ENCODE measurements at places on chromosomes 16 and 17.

DNA sequence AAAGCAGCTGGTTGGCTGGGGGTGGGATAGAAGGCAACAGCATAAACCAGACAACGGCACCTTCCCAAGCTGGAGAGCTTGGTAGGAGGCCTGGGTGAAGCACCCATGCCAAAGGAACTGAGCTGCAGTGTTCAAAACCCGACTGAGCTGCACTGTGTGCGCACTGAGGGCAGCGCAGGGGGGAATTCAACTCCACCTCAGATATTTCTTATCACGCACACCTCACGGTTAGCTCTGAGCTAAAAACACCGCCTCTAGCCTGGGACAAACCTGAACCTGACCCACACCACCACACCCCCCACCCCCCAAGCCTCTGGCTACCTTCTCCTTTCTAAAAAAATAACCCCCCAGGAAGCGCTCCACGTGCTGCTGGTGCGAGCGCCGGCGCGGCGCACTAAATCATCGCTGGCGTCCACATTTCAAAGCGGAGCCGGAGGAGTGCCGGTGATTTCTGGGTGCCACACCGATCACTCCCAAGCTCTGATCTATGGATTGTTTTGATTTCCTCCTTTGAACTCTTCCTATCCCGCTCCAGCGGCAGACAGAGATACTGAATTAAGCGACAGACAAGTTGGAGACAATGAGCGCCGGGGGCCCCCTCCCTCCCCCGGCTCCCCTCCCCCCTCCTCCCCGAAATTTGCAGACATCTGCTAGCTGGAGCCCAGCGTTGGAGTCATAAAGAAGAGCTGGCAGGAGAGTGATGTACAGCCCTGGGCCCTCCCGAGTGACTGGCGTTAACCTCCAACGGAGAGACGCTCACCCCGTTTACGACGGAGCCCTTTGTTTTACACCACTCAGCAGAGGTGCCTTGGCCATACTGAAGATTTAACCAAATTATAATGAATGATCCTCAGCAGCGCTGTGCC, 85.0 kb downstream of the NOG start:
- DNase-seq: no peak

- no peak for DNase-seq
These were observed 695.4 kb upstream of the KIF2B start for GRCh38 chr17:53127331-53127730.

DNA sequence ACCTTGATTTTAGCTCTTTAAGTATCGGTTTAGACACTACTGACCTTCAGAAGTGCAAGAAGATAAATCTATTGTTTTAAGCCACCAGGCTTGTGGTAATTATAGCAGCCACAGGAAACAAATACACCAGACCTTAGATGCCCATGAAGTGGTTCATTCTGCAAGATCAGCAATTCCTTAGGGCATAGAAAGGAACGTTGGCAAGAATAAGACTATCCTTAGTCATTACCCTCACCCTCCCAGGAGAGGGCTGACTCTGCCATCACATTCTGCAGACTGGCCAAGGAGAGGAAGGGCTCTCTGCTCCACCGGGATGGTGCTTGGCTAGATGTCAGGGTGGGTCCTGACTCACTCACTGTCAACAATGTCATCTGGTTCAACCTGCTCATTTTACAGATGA, 14.1 kb upstream of the NDEL1 start:
- DNase-seq: no peak

- no peak for DNase-seq
These were observed 5.3 kb upstream of the ENDOV start for GRCh38 chr17:80409626-80410025.

GRCh38 chr17:73268582-73269328, 7.1 kb upstream of the CPSF4L start:
- no peak for DNase-seq

DNA sequence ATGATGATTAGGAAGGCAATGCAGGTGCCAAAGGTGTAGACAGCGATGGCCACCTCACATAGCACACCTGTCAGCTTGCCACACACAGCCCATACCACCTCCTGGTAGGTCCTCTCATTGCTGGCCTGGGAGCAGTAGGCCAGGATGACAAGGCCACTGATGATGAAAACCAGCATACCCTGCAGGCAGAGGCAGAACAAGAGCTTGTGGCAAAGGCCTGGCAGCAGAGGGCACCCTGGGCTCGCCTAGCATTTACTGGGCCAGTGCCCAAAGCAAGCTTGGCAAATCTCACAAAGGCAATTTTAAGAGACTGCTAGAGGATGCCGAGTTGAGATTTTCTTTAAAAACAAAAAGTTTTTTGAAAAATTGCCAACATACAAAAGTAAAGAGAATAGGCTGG, 5.9 kb downstream of the SLC38A7 start:
- no peak for DNase-seq

DNA sequence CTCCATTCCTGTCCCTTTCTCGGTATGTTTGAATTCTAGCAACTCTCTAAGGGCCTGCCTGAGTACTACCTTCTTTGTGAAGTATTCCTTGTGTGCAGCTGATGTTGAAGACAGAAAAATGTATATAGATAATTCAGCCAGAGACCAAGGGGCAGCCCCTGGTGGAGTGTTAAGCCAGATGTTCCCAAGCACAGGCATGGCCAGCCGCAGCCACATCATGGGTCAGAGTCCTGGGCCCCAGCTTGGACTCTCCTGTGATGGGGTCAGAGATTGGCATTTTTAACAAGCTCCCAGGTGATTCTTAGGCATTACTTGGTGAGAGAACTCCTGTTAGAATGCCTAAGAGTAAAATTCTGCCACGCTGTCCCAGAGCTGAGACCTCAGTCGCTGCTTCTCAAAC, 100.8 kb downstream of the IRF8 start:
- DNase-seq: no peak

GRCh38 chr16:88368036-88368435, 14.7 kb upstream of the ZNF469 start:
- no peak for DNase-seq

GRCh38 chr17:38658741-38659345, 15.9 kb downstream of the EPOP start:
- DNase-seq: peak; percentile 69

DNA sequence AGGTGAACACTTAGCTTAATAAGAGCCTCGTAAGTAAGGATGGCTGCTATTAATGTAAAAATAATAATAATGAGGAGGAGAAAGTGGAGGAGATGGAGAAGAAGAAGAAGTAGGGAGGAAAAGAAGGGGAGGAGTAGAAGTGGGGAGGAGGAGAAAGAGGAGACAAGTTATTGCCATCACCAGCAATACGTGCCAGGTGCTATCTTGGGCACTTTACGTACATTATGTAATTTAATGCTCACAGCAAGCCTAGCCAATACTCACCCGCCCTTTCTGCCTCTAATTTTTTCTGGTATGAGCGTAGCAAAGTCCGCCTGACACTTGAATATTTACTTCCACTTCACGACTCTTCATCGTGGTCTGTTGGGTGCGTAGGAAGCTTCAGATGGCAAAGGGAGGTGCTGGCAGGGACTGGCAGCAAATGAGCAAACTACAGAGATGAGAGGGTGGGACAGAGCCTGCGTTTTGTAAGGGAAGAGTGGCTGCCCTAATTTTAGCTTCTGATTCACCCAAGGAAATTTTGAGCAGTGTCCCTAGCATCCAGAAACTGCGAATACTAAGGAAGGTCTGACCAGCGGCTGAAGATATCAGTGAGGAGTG, 42.1 kb upstream of the CDH13 start:
- DNase-seq: no peak

GRCh38 chr17:63774141-63774968, at the start of gene DDX42:
DDX42 (plus strand) TSS chr17:63774170; CDS start chr17:63787050, 12,880 bp downstream.
- DNase-seq: peak; percentile 92

GRCh38 chr17:8859027-8859803, 8.3 kb downstream of the PIK3R6 start:
- peak; percentile 31 for DNase-seq

- no peak for DNase-seq
These were observed 5.2 kb downstream of the KRT10 start for GRCh38 chr17:40817103-40817682.

GRCh38 chr16:51255349-51255972, 104.4 kb upstream of the SALL1 start:
- no peak for DNase-seq

DNA sequence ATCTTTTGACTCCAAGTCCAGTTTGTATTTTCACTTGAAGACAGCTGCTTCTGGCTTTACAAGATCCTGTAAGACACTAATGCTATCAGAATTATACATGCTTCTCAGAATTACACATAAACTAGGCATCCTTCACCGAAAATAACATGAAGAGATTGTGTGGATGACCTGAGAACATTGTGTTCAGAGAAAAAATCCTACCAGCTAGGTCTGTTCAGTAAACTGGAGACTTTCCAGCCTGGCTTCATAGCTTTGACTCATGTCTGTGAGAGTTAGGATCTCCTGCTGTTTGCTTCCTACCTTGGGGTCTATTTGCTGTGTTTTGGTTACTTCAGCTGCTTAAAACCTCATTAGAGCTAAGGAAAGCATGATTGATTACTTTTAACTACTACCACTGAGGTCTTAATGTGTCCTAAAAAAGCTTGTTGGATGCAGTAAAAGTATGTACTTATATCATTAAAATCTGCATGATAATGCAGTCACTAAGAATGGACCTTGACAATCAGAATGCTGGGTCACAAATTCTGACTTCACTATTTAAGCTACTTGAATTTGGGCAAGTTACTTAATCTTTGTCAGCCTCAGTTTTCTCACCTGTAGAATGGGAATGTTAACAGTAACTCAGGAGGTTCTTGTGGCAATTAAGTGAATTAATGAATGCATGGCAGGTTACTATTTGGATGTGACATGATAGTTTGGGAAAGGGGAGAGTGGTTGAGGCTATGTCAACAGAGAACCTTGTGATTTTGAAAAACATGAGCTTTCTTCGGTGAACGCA, 8.0 kb upstream of the MYH13 start:
- no peak for DNase-seq

DNA sequence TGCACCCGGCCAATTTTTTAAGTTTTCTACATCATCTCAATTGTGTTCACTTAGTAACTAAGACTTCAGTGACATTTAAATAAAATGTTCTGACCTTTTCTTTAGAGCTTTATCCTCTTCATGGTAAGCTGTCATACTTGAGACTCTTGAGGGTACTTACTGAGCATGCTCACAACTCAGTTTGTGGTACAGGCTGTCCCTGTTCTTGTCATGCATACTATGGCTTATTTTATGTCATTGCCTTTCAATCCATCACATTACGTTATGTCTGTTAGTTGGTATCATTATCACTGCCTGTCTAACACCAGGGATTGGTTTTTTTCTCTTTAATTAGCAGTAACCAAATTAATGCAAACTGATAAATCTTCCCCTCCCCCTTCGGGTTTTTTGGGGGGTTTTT, 41.9 kb upstream of the RHBDL3 start:
- DNase-seq: no peak

GRCh38 chr17:7313890-7314718, 1.1 kb downstream of the GPS2 start:
- DNase-seq: no peak

- DNase-seq: no peak
These were observed 97.8 kb upstream of the GSE1 start for GRCh38 chr16:85515319-85515745.

DNA sequence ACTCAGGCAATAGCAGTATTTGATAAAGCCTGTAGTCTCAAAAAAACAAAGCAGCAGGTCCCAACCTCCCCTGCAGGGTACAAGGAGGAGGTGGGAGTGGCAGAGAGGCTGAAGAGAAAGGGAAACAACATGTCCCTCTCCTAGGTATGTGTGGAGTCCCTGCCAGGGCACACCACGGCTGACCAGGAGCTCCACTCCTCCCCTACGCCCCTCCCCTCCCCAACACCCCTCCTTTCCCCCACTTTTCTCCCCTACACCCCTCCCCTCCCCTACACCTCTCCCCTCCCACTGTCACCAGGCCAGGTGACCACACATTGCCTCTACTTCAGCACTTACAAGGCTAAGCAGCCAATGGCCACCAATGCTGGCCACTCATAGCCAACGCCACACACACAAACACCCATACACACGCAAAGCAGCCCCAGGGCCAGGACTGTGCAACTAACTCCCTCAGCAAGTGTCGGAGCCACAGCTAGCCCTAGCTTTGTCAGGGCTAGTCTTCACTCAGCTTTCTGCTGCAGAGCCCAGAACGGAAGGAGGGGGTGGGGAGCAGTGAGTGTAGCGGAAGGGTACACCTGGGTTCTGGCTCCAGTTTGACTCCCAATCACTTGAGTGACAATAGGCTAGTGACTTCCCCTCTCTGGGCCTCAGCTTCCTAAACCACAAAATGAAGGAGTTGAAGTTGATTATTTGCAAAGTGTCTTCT, 8.2 kb downstream of the CAVIN1 start:
- DNase-seq: peak; percentile 90

GRCh38 chr16:14585287-14585686, 44.8 kb downstream of the PARN start:
- no peak for DNase-seq

GRCh38 chr16:57508035-57508425, 21.7 kb upstream of the DOK4 start:
- no peak for DNase-seq

- no peak for DNase-seq
These were observed 86.3 kb downstream of the WDR59 start for GRCh38 chr16:74898659-74899058.

GRCh38 chr16:56645311-56645710, 6.4 kb upstream of the MT1B start:
- DNase-seq: no peak

- peak; percentile 50 for DNase-seq
These were observed 36.6 kb upstream of the TMEM132E start for GRCh38 chr17:34542700-34543336.

DNA sequence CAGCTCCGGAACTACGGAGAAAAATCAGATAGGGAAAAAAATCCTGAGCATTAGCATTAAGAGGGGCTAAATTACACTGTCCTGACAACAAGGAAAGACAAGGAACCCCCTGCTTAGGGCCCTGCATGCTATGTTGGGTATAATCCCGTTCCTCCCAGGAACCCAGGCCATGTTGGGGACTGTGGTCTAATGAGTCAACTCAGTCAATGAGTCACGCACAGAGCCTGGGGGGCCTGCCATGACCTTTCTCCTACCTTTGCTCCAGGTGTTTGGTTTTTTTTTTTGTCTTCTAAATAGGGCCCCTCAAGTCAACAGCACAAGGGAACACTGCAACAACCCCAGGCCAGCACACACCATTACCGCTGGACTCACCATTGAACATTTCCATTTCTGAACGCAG, 8.9 kb upstream of the ZNF200 start:
- DNase-seq: no peak

DNA sequence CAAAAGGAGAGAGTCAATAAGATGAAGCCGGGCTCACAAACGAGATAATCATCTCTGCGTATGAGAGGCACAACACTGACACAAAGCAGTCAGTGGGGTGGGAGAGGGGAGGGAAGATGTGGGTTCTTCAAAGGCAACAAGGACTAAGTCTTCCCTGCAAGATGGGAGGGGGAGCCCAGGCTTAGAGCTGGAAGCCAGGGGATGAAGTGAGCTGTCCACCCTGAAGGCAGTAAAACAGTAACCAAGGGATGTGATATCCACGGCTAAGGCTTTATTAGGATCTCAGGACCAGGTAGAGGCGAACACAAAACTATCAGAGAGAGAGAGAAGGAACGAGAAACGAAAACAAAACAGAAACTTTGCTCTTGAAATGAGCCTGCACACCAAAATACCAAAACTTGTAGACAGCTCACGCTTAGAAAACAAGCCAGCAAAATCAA, 115.9 kb downstream of the DYNLRB2 start:
- no peak for DNase-seq

Measured in DND-41 (cell line).